ENCODE measurements at places on chromosomes 5 and 9.
A peak's percentile ranks its signal among the peaks of the same experiment; 100 is the strongest.

GRCh38 chr5:38556599-38557307 is at the start of gene LIFR:
TSS of gene LIFR (minus strand) at chr5:38556646. CDS start at chr5:38530647, 25,999 bp downstream.
- DNase-seq: no peak

GRCh38 chr9:85501456-85501855 is 240.3 kb downstream of the AGTPBP1 start:
- DNase-seq: no peak

- DNase-seq: no peak
These were observed 126.3 kb downstream of the ARHGAP26 start for GRCh38 chr5:142896325-142897007.

DNA sequence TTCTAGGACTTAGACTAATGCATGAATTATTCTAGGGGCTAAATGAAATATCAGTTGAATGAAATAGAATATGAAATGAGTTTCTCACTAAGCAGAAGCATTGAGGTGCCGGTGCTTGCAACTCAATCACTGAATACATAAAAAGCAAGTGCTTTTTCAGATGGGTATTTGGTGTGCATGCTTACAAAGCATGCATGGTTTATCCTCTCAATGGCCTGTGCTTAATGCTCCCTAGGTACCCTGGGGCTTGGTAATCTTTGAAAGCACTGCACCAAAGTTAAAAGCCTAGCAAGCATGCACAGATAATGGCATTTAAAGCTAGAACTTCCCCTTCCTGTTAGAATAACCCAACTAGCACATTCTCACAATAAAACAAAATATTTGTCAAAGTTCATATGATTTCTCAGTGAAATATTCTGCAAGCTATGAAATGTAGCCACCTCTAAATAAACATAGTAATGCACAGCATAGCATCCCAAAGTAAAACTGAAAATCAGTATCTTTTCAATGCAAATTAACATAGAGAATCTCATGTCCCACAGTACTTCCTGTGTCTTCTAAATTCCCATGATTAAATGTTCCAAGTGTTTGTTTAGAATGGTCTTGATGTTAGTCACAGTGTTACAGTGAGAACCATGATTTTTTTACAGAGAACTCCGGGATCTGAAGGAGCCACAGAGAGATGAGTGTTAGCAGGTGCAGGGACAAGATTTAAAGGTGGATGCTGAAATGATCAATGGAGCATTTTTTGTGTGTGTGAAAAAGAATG is 143.4 kb upstream of the CDH6 start:
- no peak for DNase-seq

GRCh38 chr9:20043461-20043860 is 254.6 kb upstream of the SLC24A2 start:
- no peak for DNase-seq

DNA sequence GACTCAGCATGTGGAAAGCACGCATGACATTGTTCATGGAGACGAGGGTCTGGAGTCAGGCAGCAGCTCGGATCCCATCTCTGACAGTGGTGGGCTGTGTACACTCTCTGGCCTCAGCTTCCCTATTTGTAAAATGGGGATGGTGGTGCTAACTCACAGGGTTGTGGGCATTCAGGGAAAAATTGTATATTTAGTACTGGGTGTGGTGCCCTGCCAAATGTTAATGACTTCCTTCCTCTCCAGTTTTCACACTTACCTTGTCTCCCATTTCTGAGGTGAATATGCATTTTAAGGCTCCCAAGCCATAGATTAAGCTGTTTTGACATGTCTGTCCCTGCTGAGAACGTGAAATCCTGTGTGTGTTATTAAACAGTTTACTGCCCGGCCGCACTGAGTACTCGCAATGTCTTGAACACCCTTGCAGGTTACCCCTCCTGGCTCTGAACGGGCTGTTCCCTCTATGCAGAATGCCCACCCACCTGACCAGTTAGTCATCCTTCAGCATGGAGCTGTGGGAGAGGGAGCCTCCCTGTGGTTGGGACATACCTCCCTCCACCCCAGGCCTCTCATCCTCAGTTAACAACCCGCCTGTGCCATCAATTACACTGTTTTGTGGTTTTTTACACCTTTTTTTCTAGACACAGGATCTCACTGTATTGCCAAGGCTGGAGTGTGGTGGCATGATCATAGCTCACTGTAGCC is 25.8 kb downstream of the TJP2 start:
- no peak for DNase-seq

- peak; percentile 87 for DNase-seq
These were observed 174.9 kb upstream of the PUM3 start for GRCh38 chr9:3018691-3019230.

- no peak for DNase-seq
These were observed 27.2 kb downstream of the RUSC2 start for GRCh38 chr9:35517131-35517530.

DNA sequence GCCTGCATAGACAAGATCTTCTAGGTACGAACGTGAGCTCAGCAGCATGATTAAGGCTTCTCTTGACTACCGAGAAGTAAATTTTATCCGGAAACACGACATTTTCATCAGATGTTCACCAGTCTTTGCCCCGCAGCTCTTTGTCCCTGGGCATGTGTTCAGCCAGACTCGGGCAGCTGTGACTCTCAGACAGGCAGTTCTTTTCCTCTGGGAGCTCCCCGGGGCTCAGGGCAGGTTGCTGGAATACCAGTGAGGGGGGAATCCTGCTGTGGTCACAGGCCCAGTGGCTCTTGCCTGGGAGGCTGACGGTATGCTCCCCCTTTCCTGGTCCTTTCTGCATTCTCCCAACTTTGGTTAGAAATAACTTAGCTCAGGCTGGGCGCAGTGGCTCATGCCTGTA is 186.1 kb downstream of the GNA14 start:
- DNase-seq: no peak

DNA sequence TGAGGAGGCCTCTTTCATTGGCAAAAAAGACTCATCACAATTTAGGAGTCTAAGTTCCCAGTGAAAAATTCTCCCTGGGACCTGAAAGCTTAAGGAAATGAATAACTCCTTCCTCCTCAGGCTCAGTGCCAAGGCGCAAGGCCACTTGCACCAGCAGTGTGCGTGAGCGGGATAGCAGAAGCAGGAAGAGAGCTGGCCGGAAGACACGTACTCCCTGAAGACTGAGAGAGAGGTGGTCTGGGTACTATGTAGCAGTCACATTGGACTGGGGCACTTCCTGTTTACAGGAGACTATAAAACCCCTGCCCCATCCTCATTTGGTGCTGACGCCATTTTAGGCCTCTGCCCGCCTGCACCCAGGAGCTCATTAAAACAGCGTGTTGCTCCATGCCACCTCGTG is 66.3 kb upstream of the IL33 start:
- DNase-seq: no peak
